Amniotic stem cell (primary cell): ENCODE measurements at places on chromosomes 3 and 15.

DNA sequence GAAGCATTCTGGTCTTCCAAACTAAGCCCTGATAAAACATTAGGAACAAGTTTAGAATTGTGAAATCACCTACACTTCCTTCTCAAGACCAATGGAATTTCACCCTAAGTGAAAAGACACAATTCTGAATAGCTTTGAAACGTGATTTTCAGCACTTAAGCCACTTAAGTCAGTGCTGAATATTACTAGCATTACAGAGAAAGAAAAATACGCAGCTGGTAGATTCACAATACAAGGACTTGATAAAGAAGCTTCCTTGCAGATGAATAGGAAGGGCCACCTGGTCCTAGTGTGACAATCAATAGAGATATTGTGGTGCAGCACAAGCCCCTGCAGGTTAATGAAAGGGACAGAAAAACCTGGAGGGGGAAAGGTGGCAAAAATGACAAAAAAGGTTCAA is 353.1 kb upstream of the ALCAM start:
- no peak for DNase-seq

GRCh38 chr3:15983232-15983631 is 185.5 kb upstream of the ANKRD28 start:
- no peak for DNase-seq

- DNase-seq: no peak
Measured at GRCh38 chr3:14876921-14877333, 58.2 kb downstream of the FGD5 start.

DNA sequence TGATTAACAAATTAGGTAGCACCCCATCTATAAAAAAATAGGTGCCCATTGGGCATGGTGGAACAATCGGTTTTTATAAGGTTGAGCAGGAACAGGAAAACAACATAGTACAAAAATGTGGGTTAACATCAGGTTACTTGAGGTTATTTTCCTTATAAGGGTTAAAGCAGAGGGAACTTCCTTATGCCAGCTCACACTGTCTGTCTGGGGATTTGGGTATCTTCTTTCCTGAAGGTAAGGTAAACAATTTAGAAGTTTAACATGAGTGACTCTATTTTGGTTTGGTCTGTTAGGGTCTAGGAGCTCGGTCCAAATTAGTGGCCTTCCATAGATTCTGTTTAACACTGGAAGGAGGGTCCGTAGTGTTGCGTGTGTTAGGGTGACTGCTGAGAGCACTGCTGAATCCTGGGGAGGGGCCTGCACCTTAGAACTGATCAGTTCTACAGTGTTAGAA is 14.7 kb downstream of the CHD2 start:
- no peak for DNase-seq

- no peak for DNase-seq
Measured at GRCh38 chr15:72070817-72071447, 47.0 kb downstream of the MYO9A start.

DNA sequence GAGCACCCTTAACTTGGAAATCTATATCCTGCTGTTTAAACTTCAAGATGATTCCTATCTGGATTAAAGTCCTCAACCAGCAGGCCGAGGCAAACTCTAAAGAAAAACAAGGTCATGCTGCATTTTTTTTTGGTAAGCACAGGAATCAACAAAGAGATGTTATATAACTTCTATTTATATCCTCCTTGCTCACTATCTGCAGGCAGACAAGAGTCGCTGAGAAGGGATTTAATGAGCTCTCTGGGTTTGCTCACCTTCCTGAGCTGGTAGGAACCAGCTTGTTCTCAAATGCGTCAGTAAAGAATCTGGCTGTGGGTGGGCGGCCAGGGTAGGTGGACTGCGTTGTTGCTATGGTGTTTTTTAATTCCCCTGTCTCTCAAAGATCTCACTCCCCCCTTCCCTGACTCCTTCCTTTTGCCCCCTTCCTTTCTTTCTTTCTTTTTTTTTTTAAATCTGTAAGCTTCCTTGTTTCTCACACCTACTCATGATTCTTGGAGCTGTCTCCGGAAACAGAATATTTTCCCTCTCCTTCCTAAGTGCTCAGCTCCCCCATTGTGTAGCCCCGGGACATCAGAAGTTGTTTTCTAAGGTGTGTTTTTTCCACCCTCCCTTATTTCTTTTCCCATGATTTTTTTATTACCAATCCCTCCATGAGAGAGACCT is 228.8 kb upstream of the BHLHE40 start:
- no peak for DNase-seq

DNA sequence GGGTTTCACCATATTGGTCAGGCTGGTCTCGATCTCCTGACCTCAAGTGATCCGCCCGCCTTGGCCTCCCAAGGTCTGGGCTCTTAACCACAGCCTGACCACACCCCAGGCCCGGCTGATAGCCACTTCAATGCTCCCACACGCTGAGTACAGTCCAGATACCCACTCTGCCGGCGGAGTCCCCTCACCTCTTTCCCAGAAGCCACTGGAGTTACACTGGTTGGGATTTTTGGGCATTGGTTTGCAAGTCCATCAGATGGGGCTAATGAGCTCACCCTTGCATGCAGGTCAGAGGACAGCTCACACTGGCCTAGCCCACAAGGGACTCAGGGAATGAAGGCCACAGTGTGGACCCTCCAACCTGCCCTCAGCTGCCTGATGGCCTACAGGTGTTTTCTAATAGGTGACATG is 60.1 kb downstream of the IQSEC1 start:
- no peak for DNase-seq

DNA sequence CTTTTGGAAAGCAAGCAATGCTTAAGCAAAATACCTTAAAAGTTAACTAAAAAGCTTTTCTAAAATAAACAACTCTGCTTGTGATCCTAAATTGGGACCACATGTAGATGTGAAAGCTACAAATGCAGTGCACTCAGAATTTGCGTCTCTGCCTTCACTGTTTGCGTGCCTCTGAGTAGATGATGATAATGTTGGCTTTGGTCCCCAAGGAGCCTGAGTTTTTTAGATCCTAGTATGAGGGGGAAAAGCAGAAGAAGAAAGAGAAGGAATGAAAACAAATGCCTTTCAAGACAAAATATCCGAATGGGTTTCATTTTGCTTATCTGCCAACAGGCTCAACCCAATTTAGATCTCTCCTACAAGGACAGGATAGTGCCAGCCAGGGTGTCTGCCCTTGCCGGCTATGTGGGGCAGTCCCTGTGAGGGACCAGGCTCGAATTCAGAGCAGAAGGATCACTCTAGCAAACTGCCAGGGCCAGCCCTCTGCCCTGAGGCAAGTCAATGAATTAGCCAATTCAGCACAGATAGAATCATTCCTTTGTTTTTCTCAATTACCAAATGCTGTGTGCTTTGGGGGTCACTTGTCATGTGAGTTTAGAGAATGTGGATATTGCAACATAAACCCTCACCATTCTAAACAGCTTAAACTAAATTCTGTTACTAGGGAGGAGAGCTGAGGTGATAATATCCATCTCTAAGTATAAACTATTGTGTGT is 28.5 kb downstream of the SCG5 start:
- peak; percentile 62 for DNase-seq

DNA sequence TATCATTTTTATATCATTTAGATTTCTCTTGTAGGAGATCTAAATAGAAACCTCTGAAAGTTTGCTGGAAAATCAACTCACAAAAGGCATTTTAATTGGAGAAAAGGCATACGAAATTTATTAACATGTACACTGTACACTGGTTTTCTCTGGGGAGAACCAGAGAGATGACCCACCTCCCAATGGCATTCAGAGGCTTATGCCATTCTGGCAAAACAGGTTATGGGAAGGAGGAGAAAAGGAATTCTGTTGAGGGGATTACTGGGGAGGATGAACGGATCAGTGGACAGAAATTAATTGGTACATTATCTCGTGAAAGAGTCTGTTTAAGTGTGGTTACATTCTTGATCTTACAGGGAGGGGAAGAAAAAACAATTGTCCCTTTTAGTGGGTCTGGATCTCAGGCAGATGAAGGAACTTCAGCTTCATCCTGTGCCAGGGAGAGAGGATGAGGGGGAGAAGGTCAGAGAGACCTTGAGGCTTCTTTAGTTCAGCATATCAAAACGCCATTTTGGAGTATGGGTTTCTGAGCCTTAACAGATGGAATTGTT is 16.5 kb downstream of the RAB11A start:
- DNase-seq: no peak

DNA sequence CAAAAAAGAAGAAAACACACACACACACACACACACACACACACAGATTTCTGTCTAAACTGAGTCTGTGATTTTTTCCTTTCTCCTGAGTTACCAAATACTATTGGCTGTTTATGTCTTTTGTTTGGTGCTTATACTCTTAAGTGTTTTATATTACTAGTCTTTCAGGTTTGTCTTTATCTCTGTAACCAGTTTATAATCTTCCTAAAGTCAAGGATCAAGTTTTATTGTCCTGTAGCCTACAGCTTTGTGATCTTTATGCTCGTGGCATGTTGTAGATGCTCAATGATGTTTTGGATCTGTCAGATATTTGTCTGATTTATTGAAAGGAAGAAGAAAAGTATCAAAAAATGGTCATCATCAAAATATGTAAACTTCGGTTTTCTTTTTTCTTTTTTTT is 4.6 kb downstream of the MAP2K5 start:
- DNase-seq: no peak

DNA sequence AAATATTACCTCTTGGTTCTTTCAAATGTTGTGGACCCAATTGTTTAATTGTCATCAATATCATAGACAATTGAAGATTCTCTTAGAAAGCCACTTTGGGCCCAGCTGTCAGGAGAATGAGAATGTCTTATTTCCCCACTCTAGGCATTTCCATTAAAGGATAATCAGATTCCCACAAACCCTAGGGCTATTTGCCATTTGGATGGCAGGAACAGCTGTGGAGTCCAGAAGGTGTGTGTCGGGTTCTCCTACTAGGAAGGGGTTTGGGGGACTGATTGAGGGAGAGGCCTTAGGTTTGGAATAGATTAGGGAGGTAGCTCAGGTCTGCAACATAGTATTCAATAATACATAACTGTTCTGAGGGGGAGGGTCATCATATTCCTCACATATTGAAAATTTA is 35.2 kb upstream of the PLSCR5 start:
- no peak for DNase-seq

DNA sequence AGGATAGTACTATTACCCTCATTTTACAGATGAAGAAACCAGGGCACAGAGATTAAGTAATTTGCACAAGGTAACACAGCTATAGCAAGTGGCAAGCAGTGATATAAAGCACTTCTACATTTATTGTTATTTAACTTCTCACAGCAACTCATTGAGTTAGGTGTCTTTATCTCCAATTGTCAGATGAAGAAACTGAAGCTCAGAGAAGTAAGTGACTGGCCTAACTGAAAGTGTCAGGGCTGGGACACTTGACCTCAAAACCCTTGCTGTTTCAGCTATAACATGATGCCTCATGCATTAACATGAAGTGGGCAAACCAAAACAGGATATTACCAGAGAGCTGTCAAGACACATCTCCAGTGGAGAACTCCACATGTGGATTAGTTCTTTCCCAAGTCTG is 65.8 kb upstream of the LEKR1 start:
- DNase-seq: no peak

GRCh38 chr15:96171853-96172296 is 158.6 kb upstream of the NR2F2 start:
- DNase-seq: no peak

DNA sequence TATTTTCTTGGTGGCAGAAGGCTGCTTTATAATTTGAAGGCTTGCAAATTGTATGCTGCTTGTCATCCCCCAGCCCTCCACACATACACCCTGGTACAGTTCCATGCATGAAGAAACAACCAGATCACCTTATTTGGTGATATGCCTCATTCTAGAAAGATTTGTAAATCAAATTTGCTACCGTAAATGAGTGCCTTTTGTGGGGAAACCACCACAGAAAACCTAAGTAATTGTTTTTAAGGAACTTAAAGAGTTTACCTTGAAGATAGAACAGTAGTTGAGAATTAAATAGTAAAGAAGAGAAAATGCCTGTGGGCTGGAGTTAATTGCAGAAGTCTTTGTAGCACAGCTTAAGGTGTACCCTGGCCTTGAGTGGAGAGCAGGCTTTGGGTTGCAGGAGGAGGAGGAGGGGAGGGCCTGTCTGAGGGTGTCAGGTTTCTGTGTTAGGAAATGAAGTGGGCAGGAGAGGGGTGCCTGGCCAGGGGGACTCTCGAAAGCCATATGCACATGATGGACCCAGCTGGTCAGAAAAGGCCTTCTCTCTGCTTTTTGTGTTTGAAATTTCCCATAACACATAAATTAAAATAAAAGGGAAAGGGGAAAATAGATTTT is 6.9 kb downstream of the NIPA2 start:
- no peak for DNase-seq

DNA sequence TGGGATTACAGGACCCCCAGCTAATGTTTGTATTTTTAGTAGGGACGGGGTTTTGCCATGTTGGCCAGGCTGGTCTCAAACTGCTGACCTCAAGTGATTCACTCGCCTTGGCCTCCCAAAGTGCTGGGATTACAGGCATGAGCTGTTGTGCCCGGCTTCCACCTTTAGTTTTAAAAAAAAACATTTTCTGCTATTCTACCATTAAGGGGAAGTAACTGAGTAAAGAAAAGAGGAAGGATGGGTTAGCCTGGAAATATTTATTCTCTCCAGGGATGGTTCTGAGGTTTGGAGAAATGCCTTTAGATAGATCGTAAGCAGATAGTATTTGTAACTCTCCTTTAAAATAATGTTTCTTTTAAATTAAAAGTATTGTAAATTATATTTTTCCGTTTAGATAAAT is 3.1 kb downstream of the AP4E1 start:
- DNase-seq: no peak

GRCh38 chr15:53197426-53197839 is 407.3 kb upstream of the ONECUT1 start:
- no peak for DNase-seq

GRCh38 chr3:182567700-182568099 is 225.6 kb upstream of the ATP11B start:
- no peak for DNase-seq

- DNase-seq: no peak
Measured at GRCh38 chr3:193548406-193548805, 6.3 kb downstream of the ATP13A4 start.

DNA sequence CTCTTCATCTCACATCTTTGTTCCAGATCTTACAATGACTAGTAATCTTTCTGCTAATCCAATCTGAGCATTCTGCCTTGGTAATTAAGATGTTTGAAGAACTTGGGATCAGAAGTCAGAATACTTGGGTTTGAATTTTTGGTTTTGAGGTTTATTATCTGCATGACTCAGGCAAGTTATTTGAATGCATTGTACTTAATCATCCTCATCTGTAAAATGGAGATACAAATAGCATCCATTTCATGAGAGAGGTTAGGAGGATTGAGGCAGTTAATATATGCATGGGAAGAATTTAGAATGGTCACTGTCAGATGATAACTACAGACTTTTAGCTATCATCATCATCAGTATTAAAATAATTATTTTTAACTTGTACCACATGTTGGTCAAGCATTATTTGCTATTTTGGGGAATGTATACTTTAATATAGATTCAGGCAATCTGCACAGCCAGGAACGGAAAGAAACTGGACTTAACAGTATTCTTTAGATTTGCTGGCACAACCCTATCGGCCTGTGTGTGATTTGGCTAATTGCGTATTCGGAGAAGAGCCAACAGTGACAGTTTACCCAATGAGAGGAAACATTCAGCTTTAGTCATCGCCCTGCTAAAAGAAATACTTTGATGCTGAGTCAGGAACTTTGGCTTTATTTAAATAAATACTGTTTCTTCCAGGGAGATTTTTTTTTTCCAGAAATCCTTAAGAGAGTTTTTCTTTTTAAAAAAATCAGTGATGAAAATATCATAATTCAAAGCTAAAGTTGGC is 600.0 kb downstream of the ROBO1 start:
- DNase-seq: peak; percentile 89
